ENCODE measurements at places on chromosomes 4 and X.

GRCh38 chr4:15031993-15032675, 29.9 kb downstream of the CPEB2 start:
- no peak for DNase-seq

DNA sequence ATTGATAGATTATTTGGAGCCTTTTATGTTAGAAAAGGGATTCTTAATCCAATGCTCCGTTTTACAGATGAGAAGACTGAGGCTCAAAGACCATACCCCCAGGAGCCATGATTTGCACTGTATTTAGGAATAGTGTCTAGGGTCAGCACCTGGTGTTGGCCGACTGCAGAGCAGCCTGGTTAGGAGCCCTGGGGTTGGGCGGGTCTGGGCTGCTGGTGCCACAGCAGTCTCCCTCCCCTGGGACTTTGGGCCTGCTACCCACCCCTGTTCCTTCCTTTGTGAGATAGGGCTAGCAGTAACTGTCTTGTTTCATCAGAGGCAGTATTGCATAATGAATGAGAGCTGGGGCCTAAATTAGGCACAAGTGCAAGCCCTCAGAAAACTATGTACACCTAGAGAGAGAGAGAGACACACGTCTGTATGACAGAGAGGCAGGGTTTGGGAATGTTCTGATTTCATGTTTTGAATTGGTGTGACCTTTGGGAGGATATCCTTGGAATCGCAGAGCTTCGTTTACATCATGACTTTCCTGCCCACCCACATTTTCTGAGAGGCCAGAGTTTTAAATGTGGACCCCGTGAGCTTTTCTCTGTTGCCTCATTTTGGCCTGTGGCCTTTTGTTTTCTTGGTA, 111.7 kb downstream of the PTTG2 start:
- DNase-seq: no peak

DNA sequence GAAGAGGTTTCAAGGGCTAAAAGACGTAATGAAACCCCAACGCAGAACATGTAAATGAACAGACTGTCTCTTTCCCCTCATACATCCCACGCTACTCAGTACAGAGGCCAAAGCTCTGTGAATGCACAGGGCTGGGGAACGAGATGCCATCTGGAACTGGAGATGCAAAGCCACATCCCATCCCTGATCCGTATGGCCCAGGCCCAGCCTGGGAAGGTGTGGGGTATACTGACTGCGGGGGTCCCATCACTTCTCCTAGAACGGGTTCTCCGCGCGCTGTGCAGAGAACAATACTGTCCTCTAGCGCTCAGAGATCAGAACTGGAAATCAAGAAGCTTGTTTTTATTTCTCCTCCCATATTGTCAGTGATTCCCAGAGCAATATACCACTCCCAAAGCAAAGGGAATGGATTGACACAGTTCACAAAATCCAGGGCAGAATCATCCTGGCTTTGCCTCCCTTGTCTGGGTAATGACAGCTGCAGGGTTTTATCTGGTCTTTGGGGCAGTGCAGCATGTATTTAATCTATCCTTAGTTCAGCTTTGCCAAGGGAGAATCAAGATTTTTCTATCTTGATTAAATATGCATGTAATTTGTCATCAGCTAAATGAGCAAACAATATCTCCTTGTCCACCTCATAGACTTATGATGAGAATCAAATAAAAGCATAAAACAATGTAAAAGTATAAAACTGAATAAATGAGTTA, 47.3 kb upstream of the TLR3 start:
- DNase-seq: no peak

DNA sequence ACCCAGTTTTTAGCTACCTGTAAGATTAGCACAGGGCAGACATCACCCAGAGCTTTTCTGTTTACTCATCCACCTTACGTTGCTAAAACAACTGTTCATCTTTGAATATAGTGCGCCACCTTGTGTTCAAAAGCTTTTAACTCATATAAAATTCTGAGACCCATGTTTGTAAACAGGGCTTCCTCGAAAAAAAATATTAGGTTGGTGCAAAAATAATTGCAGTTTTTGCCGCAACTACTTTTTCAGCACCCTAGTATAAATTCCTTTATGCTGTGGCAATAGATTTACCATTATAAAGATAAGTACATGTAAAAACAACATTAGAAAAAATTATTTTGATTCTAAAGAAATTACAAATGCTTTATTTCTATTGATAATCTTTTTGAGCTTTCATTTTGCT, 147.9 kb downstream of the LRBA start:
- no peak for DNase-seq

DNA sequence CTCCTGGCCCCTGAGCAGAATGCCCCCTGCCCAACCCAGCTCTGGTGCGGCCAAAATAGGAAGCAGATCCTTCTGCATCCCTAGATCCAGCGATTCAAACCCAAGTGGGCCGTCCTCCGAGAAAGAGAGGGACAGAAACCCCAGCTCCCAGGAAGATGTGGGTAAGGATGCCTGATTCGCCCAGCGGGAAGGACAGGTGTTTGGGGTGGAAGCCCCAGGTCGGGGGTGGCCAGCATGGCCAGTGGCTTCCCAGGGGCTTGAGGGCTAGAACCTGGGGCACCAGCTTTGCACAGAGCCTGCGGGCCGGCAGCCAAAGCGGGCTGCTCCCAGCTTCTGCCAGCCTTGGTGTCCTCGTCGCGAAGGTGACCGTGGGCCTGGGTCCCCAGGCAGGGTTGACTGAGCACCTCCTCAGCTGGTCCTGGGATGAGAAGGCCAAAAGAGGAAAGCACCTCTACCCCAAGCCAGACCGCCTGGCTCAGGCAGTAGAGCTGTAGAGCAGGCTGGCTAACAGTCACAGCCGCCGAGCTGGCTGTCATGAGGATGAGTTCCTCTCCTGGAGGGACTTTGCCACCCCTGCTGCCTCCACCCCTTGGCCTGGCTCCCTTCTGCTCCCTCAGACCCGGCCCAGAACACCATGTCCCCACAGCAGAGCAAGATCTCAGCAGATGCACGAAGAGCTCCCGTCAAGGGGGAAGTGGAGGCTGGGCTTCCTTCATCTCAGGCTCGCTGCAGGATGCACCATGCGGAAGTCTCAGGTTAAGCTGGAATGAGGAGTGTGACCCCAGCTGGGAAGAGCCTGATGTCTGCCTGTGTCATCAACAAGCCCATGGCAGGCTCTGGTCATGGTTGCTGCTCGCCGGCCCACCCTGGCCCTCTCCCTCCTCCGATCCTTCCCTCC, 59.9 kb downstream of the CPZ start:
- DNase-seq: peak; percentile 8

GRCh38 chr4:188536826-188537225, 397.6 kb downstream of the TRIML1 start:
- DNase-seq: no peak

DNA sequence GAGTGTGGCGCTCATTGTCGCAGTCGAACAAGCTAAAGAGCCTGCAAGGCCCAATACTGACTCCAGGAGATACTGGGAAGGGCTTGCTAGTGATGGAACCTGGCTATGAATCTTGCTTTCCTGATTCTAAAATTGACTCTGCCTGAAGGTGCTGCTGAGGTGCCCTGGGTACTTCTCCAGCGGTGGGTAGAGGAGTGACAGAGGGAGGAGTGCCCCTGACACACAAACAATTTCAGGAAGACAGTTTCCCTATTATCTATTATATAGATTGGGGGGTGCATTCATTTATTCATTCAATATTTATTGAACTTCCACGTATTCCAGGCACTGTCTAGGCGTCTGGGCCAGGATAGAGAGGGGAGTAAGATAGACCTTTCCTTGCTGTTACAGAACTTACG, 339.2 kb upstream of the GATB start:
- no peak for DNase-seq

GRCh38 chrX:15631637-15632036, 30.9 kb upstream of the ACE2 start:
- DNase-seq: no peak

DNA sequence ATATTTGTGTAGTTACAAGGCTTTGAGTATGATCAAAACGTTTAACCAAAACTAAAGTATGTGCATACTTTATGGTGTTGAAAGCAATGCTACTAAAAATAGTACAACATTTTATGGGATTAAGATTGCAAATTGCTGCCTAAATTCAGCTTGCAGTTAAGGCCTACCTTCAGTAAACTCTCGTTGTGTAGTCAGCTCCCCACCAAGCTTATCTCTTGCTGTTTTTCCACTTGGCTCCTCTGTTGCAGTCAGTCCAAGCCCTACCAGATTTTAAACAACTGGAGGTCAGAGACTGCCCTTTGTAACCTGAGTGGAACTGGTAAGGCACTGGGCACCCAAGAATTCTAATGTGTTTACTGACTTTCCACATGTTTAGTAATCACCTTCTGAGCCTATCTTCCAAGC, 25.7 kb downstream of the AFF1 start:
- DNase-seq: no peak

DNA sequence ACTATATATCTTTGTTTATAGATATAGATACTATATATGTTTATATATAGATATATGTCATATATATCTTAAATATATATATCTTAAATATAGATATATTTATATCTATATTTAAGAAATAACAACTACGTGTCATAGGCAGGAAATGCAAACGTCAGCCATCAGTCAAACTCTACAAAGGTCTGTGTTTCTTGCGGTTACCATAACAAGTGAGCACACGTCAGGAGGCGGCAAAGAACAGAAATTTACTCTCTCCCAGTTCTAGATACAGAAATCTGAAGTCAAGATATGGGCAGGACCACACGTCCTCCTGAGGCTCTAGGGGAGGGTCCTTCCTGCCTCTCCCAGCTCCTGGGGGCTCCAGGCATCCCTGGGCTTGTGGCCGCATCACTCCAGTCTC, 6.5 kb downstream of the PLCXD1 start:
- no peak for DNase-seq

DNA sequence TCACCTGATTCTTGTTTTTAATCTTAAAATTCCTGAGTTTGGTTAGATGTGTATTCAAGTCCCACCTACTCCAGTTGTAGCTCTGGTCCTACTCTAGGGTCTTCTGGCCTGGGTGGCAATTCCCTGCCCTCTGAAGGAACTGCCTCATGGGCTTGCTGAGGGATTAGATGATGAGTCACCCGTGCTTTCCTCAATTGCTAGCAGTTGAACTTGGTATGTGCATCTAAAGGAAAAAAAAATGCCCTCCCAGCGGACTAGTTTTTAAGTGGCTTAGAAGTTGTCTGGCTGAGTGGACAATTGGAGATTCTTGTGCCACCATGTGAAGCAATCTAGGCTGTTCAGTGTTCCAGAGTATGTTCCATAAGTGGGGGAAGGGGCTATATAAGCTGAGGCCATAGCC, 127.0 kb downstream of the CCNG2 start:
- DNase-seq: no peak

DNA sequence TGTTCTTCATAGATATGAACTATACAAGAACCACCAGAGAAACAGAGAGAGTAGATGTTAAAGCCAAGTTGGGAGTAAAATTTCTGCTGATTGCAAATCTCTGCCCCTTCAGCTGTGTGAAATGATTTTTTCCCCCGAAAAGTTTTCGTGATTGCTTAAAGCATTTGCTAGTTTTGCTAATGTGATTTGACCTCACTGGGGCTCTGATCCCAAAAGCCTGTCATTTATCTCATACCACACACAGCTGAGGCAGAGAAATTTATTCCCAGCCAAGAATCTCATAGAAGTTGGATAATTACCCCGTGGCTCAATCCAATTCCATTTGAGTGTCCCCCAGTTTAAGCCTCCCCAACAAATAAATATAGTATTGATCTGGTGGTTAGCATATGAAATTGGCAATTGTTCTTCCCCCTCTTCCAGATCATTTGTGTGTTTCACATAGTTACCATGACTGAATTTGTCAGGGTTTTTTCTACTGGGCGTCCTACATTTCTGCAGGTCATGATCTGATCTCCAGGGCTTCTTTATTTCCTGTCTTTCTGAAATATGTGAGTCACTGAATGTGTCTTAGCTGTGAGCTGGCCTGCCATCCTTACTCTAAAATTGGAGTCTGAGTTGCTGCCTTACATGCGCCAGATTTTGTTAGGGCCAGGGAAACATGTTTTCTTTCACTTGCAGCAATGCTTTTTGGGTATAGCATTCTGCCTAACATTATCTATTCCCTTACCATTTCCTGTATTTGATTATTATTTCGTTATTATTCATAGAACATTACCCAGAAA, 167.5 kb upstream of the FRMPD4 start:
- no peak for DNase-seq

DNA sequence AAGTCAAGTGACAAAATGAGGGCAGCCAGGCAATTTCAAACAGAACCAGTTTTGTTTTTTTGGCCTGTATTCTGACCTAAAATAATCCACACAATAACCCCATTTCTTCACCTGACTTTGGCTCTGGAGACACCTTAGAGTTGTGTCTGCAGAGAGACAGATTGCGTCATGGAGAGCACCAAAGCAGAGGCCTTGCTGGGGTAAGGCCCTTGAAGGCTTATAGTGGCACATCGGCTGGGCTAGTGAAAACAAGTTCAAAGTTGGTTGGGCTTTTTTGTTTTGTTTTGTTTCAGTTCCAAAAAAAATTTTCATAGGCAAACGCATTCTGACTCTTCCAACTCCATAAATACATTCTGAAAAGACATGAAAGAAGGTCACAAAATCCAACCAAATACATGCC, 34.4 kb downstream of the PARM1 start:
- no peak for DNase-seq

- no peak for DNase-seq
Observed at GRCh38 chrX:18288716-18289115, 65.8 kb downstream of the SCML2 start.

DNA sequence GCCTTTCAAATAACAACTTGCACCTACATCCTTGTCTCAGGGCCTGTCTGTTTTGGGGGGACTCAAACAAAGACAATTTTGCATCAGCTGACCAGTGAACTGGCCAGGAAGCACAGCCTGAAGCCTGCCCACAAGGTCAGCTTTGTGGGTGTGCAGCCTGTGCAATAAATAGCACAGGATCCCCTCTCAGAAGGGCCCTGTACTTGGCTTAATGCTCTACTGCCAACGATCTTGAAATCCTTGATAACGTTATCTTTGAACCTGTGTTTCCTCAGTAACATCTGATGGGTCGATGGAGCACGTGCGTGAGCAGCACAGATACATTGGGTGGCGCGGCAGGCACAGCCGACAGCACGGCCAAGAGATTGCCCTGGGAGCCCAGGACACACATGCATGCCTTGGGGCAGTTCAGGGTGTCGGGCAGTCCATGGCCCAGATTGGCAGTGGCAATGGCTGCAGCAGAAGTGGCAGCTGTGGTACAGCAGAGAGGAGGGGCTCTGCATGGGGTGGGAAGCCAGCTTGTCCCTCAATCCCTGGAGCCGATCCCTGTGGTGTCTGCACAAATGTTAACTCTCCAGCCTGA, 58.8 kb upstream of the ATP6AP2 start:
- DNase-seq: no peak

DNA sequence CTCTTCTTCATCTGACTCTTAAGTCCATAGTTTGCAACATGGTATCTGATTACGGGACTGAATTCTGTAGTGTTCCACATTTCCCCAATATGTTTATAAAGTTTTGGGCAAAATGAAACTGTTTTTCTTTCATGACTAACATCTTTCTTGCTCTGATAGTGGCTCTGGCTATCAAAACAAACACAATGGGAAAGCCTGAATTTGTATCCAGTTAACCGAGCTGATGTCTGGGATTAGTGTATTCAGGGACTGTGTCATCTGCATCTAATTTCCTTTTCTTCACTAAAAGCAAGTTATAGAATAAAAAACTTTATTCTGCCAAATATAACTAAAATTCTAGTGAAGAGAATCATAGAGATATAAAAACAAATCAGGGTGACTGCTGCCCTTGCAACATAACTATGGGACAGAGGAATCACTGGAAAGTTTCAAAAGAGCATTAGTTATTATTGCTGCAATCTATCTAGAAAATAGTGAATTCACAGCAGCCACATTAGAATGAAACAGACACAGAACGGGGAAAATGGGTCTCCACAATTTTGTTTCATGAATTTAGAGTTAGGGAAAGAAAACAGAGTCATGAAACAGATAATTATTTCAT, 61.3 kb downstream of the ANTXR2 start:
- DNase-seq: no peak

Data from mesothelial cell of epicardium (in vitro differentiated cells).